Hematopoietic multipotent progenitor cell (in vitro differentiated cells): ENCODE measurements at places on chromosomes 12 and 14. TPM values are rescaled to one million over a fixed set of nuclear protein-coding genes. Genes with fewer than 3 reads are reported as not detected.

Gene GALNT16
- under 0.01 TPM for total RNA-seq

Gene KRT77
- total RNA-seq = not detected

Gene CMKLR1
- 0.27 TPM for total RNA-seq

Gene ALX1
- total RNA-seq = not detected

Gene CLEC2A
- not detected for total RNA-seq

Gene LIN7A
- 0.81 TPM for total RNA-seq

Gene MDGA2
- total RNA-seq = 0.27 TPM

Gene ACSS3
- total RNA-seq = 0.54 TPM

Gene PIANP
- under 0.01 TPM for total RNA-seq

Gene EXOC3L4
- total RNA-seq = 0.27 TPM

Gene LRRC10
- not detected for total RNA-seq

Gene SOX5
- total RNA-seq = 0.27 TPM

Gene AMHR2
- 4.6 TPM for total RNA-seq

Gene DTX1
- 1.1 TPM for total RNA-seq

Gene NRIP2
- total RNA-seq = not detected

Gene RIMBP2
- 0.27 TPM for total RNA-seq

Gene RNF212B
- not detected for total RNA-seq

Gene FAM90A1
- total RNA-seq = under 0.01 TPM

Gene HHIPL1
- total RNA-seq = under 0.01 TPM

Gene COL2A1
- 0.27 TPM for total RNA-seq

Gene PZP
- total RNA-seq = not detected

Gene CDK4
- 194 TPM for total RNA-seq

Gene SDR9C7
- not detected for total RNA-seq
